Stimulated activated CD4-positive, alpha-beta T cell treated with anti-CD3 and anti-CD28 coated beads, TNF-alpha, amount 100 ng/mL, for 48 hours (primary cell): ENCODE measurements at places on chromosomes 5 and 9.

DNA sequence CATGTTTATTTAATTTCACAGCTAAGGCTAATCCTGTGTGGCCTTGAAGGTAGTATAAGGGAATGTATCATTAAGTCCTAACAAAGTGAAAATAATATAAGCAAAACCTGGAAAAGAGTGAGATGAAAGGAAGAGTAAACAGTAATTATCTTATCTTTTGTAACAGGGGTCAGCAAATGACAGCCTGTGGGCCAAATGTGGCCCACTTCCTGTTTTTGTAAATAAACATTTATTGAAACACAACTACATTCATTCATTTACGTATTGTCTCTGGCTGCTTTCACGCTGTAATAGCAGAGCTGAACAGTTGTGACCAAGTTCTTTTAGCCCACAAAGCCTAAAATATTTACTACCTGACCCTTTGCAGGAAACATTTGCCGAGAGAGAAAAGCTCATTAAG, 78.4 kb upstream of the HTR4 start:
- no peak for DNase-seq

DNA sequence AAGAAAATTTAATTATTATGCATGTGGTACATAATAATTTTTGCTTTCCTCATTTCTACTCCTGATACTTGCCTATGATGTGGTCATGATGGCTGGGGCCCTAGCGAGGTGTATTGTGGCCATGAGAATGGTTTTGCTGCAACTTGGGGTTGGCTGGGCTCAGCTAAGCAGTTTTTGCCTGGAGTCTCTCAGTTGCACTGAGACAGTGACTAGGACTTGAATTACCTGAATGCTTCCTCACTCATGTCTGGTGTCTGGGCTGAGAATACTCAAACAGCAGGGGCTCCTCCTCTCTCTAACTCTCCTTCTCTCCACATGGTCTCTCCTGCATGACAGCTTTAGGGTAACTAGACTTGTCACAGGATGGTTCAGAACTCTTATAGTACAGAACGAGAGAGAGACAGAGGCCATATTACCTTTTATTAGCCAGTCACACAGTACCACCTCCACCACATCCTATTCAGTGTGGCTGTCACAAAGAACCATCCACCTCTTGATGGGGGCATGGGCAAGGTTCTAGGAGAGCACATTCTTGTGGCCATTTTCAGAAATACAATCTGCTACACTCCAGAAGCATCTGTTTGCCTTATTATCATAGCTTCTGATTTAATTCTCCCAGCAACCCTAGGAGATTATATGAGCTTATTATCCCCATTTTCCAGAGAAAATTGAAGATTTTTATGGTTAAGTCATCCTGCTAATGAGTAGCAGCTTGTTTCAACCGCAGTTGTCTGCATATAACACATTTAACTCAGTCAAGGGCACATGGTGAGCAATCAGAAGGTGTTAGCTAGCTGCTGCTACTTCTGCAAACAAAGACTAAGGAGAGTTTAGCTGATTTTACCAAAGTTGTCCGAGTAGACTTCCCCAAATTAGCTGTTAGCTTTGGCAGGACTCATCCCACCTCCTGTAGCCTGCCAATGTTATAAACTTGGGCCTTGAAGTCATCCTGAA, 245.1 kb downstream of the DOCK8 start:
- DNase-seq, result no peak

- DNase-seq, result no peak
These were observed 71.5 kb upstream of the ANXA1 start for GRCh38 chr9:73080110-73080694.

GRCh38 chr5:98415663-98416062, 357.8 kb upstream of the RGMB start:
- DNase-seq, result no peak

DNA sequence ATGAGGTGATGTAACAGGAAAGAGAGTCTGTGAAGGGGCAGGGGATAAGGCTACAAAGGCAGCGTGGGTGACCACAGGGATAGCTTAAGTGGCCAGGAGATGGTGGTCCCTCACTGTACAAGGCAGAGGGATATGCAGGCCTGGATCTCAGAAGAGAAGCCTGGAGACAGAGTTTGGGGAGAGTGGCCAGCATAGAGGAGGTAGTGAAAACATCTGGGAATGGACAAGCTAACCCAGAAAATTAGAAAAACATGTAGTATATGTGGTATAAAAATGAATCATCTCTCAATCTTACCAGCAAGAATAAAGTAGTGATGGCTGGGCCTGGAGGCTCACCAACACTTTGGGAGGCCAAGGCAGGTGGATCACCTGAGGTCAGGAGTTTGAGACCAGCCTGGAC, 349.2 kb upstream of the KLF4 start:
- no peak for DNase-seq

DNA sequence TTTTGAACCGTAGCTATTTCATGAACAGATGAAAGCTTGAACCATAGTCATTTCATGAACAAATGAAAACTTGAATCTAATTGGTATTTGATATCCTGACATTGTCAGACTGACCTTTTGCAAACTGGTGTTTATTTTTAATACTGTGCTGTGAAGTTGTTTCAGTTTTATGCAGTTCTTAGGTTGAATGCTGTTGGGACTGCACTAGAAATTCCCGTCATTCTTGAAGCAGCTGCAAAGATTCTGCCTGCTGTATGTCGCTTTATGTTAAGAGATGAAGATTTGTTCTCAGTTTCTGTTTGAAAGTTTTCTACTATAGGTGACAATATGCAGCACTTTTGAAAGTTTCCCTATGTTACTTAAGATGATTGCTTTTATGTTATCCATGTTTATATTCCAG, 22.5 kb upstream of the FAM120AOS start:
- DNase-seq, result no peak

DNA sequence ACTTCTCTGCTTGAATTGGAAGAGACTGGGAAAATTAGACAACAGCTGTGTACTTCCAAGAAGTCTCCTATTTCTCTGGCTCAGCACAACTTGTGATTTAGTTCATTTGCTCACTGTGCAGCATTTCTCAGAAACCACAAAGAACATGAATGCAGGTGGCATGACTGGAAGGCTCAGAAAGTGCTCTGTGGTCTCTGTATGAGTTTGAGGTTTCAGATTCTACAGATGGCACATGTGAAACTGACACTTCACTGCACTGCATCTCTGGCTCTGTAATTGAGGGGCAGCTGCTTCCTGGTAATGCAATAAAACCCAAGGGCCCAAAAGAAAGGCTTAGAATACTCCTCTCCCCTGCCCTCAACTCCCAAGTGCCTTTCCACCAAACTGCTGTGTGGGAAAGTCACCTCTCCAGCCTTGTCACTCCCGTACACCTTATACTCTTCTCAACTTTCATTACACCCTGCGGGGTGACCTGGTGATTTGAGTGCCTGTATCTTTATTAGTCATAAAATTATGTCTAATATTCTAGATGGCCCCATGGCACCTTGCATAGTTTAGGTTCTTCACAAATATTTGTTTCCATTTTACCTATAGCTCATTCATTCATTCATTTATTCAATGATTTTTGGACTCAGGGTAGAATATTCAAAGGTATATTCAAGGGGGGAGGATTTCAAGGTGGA, 82.5 kb downstream of the ESM1 start:
- DNase-seq, result peak; percentile 46

DNA sequence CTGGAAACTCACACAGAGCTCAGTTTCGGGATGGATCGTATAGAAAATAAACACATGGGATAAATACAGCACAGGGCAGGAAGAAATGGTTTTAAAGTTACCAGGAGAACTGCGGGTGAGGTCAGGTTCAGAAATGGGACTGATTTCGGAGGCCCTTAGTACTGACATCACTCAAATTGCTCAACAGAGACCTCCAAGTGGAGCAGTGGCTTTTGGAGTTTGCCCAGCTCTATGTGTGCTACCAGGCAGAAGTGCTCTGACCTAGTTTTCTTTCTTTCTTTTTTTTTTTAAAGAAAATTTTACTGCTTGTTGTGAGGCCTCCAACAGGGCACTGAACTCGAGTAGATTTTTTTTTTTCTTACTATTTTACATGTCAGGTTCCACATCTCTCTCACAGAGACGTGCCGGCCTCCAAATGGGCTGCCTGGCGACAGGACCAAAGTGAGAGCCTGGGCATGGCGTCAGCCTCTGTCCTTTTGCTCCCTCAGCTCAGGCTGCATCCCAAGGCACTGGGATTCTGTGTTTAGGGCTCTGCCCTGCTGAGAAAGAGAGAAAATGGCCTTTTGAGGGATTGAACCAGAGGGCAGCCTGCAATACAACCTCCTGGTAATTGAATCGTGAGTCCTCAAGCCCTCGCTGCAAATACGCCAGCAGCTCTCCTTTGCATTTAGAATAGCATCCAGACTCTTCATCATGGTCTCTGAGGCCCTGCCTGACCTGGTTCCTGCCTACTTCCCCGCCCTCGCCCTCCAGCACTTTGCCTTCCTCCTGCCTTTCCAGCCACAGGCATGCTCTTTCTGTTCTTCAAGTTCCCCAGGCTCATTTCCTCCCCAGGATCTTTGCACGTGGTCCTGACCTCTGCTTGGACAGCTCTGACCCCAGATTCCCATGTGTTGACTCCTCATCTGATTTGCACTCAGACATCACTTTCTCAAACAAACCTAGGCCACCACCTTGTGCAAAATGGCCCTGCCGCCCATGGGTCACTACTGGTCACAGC, 173.5 kb downstream of the FGF1 start:
- DNase-seq, result no peak

DNA sequence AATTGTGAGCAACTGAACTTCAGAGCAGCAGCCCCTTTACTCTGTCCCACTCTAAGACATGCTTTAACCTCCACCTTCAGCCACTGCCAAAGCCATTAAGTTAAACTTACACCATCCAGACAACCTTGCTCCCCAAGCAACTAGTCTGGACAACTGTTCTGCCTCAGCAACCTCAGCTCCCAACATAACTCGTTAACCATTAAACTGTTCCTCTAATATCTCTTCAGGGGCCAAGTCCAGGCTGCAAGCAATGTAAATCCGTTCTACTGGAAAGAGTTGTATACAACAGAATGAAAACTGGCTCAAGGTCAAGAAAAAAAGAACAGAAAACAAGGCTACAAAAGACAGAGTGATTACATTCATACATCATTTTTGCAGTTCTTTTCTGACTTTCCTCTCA, 131.7 kb upstream of the TARS1 start:
- DNase-seq, result no peak

DNA sequence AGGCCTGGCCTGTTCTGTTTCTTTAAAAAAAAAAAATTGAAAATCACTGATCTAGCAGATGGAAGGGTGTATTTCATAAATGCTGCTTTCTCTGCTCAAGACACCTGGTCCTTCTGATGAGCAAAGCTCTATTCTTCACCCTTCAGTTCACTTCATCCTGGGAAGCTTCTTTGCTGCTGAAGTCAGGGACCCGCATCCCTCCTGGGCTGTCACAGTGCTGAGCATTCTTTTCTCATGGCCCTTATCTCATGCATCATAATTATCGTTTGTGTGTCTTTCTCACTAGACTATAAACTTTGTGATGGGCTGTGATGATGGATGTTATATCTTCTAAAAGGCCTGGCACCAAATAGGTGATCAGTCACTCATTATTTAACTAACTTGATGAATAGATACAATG, 461.0 kb downstream of the GADD45G start:
- DNase-seq, result no peak

DNA sequence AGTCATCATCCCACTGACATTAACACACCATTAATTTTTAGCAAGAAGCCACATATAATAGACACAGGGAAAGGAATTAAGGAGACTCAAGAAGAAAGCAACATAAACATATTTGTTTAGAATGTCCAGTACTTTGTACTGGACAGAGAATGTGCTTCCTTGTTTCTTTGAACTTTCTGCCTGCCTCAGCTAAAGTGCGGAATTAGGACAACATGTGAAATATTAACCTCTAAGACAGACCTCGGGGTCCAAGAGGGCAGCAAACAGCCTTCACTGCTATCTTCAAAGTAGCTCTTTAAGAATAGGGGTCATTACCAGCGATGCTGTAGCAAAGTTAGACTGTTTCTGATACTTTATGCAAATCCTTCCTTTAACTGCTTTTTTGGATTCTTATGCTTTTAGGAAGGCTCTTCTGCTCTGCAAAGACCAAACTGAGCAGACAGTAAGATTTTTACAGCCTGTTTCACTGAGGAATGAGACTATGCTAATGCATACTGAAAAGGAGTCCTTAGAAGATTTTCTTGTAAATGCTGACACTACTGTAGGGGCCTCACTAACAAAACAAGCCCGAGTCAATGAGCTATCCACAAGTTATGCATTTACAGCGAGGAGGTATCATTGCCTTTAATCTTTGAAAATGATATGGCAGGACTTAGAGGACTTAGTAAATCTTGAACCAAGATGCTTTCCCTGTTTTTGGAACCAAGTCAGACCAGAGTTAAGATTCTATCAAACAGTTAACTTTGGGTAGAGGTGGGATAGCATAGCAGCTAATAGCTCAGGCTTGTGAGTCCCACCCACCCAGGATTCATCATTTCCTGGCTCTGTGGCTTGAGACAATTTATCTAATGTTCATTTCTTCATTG, 23.8 kb downstream of the DAB2 start:
- DNase-seq, result no peak
